ENCODE measurements at places on chromosomes 2 and 18. TPM values are rescaled to one million over a fixed set of nuclear protein-coding genes. Genes with fewer than 3 reads are reported as not detected.
A peak's percentile ranks its signal among the peaks of the same experiment; 100 is the strongest.

GRCh38 chr18:62460851-62461300 lies 61.9 kb upstream of the ZCCHC2 start:
- no peaks in the 10 kb centered on the region for H3K4me1 ChIP-seq
- H3K36me3 ChIP-seq: no peaks in the 10 kb centered on the region
- H3K4me3 ChIP-seq: no peak overlapping the region
- no peaks in the 10 kb centered on the region for H3K27me3 ChIP-seq

EPB41L3 gene
- total RNA-seq: 31.7 TPM

DNA sequence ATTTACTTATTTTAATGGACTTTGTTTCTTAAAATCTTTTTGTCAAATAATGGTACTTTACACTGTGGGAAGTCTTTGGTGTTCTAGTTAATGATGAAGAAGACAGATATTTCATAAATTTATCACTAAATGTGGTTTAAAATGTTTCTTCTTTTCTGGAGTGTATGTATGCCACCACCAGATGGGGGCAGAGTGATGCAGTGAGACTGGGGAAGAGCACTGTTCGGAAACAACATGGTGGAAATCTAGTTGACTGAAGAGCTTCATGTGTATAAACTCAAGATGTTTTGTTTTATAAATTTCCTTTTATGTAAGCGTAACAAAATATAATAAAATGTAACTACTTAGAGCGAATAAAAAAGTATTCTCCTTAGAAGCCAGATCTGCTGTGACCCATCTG lies 195.1 kb downstream of the KCNE4 start:
- H3K4me3 ChIP-seq: no peak overlapping the region
- no peaks in the 10 kb centered on the region for H3K27me3 ChIP-seq
- H3K36me3 ChIP-seq: no peaks in the 10 kb centered on the region
- no peaks in the 10 kb centered on the region for H3K4me1 ChIP-seq
- no peak for DNase-seq
- no peak overlapping the region for H3K27ac ChIP-seq

DNA sequence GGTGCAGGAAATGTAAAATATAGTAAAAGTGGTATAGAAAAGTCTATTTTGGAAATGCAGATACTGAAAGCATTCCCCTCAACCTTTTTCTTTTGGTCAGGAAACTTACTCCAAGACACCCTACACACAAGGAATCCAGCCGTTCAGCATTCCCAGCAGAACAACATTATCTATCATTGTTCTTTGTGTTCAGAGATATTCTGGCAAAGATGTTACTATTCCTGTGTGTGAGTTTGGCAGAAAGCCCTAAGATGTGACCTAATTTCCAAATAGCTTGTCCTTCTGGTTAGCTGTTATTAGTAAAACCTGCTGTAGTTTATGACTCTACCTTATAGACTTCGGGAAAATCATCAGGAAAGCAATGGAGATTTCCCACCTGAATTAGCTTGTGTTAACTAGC lies 78.1 kb upstream of the PELI1 start:
- H3K4me3 ChIP-seq: no peak overlapping the region
- H3K4me1 ChIP-seq: peaks cover 34% of the 10 kb centered on the region
- H3K36me3 ChIP-seq: no peaks in the 10 kb centered on the region
- H3K27me3 ChIP-seq: no peaks in the 10 kb centered on the region
- no peak for DNase-seq

GREB1L gene
- total RNA-seq: 13.8 TPM

GRCh38 chr2:240557808-240558207 lies at the start of gene ANKMY1:
TSS of gene ANKMY1 (minus strand) at chr2:240557988. CDS start at chr2:240557335, 653 bp downstream.
- no peaks in the 10 kb centered on the region for H3K27me3 ChIP-seq
- peak within 1 kb of the TSS; percentile 62 for H3K4me3 ChIP-seq
- H3K36me3 ChIP-seq: no peaks in the 10 kb centered on the region
- H3K27ac ChIP-seq: no peak within 1 kb of the TSS
- H3K4me1 ChIP-seq: peaks cover 34% of the 10 kb centered on the region

DNA sequence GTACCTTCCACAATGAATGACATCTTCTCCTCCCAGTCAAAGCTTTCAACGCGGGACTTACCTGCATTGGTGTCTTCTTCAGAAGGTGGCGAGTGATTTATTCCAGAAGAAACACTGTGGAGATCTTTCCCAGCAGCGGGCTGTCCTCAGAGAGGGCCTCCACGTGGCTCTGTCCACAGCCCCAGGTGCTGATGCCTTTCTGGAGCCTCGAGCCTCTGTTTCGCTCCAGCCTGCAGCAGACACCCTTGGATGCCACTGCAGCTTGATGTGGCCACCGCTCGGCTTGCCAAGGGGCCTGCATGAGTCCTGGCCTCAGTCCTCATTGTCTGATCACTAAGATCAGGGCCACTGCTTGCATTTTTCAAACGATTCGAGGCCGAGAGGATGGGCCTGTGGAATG lies 46.6 kb upstream of the GALR1 start:
- H3K27ac ChIP-seq: no peak overlapping the region
- H3K4me3 ChIP-seq: no peak overlapping the region
- DNase-seq: peak; percentile 43
- no peaks in the 10 kb centered on the region for H3K4me1 ChIP-seq
- no peaks in the 10 kb centered on the region for H3K27me3 ChIP-seq

DNAJC5G gene
- not detected for total RNA-seq

GRCh38 chr2:118903551-118904479 lies 38.2 kb upstream of the MARCO start:
- H3K4me3 ChIP-seq: no peak overlapping the region
- DNase-seq: no peak
- H3K4me1 ChIP-seq: no peaks in the 10 kb centered on the region
- H3K27ac ChIP-seq: no peak overlapping the region

PPIL3 gene
- total RNA-seq: 59.0 TPM

DNA sequence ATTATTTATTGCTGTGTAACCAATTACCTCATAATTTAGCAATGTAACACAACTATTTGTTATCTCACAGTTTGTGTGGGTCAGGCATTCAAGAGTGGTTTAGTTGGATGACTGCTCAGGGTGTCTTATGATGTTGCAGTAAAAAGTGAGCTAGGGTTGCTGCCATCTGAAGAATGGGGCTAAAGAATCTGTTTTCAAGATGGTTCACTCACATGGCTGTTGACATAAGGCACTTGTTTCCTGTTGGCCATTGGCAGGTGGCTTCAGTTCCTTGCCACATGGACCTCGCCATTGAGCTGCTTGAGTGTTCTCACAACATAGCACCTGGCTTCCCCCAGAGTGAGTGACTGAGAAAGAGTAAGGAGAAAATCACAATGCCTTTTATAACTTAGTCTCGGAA lies 123.2 kb downstream of the TMEM17 start:
- DNase-seq: no peak
- no peak overlapping the region for H3K4me3 ChIP-seq
- H3K27ac ChIP-seq: peak overlapping the region; percentile 26
- H3K36me3 ChIP-seq: no peaks in the 10 kb centered on the region

DNA sequence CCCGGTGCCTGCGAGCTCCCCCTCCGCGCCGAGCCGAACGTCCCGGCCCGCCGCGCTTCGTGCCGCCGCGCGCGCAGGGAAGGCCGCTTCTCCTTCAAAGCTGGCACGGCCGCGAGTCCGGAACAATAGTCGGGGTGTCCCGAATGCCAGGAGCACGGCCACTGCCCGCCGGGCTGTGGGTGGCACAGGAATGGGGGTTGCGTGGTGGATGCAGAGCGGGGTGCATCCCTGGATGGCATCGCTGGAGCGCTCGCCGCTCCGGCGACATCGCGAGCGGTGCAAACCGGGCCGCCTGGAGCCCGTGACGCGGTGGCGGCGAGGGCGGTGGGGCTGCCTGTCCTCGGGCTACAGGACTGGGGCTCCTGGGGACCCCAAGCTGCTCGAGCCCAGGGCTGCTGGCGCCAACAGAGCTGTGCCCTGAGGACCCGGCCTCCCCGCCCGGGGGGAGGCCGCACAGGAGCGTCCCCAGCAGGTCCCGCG lies 1.1 kb upstream of the SATB2 start:
- H3K36me3 ChIP-seq: no peaks in the 10 kb centered on the region
- H3K4me1 ChIP-seq: peaks cover 15% of the 10 kb centered on the region
- H3K4me3 ChIP-seq: peak overlapping the region; percentile 58

GRCh38 chr2:15892151-15892880 lies 48.0 kb upstream of the MYCN start:
- H3K4me3 ChIP-seq: no peak overlapping the region
- H3K4me1 ChIP-seq: peaks cover 11% of the 10 kb centered on the region
- no peaks in the 10 kb centered on the region for H3K27me3 ChIP-seq
- H3K27ac ChIP-seq: no peak overlapping the region
- H3K36me3 ChIP-seq: no peaks in the 10 kb centered on the region
- no peak for DNase-seq

DNA sequence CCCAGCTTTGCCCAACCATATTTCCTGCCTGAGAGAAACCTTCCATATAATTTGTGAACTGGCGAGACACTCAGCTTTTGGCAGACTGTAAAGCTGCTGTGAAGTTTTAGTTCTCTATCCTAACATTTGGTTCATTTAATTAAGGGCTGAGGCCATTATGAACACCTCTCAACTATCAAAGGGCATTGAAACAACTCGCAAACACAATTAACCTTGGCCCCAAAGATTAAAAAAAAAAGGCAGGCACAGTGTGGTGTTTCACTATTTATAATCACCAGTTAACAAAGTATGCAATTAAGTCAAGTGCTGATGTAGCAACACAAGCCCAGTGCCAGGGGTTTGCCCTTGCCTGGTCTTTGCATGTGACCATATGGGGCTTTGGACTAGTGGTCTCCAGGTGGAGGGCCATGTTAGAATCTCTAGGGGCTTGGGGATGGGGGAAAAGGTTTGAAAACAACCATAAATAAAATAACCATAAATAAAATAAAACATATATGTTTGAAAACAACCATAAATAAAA lies 297.6 kb upstream of the SKOR2 start:
- H3K27ac ChIP-seq: no peak overlapping the region
- H3K4me3 ChIP-seq: no peak overlapping the region
- no peaks in the 10 kb centered on the region for H3K36me3 ChIP-seq
- no peaks in the 10 kb centered on the region for H3K27me3 ChIP-seq
- no peaks in the 10 kb centered on the region for H3K4me1 ChIP-seq

DNA sequence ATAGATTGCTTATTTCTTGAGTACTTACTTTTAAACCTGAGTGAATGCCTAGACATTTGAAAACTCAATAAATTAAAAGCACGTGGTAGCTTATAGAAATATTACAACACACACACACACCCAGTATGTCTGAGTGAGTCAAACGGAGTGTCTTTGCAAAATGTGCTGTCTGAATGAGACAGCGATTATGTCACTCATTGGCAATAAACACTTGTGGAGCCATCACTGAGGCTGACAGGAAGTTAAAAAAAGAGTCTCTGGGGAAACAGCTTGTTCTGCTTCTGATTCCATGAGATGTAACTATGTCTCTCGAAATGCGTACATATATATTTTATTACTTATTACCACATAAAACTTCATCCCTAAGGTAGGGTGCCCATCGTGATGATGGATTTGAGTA lies 22.3 kb upstream of the VPS4B start:
- H3K4me1 ChIP-seq: no peaks in the 10 kb centered on the region
- H3K27me3 ChIP-seq: no peaks in the 10 kb centered on the region
- no peaks in the 10 kb centered on the region for H3K36me3 ChIP-seq
- H3K27ac ChIP-seq: no peak overlapping the region
- no peak overlapping the region for H3K4me3 ChIP-seq

- no peaks in the 10 kb centered on the region for H3K27me3 ChIP-seq
- H3K4me3 ChIP-seq: no peak overlapping the region
Measured at GRCh38 chr2:211503856-211504255, 947.5 kb downstream of the CPS1 start.

DNA sequence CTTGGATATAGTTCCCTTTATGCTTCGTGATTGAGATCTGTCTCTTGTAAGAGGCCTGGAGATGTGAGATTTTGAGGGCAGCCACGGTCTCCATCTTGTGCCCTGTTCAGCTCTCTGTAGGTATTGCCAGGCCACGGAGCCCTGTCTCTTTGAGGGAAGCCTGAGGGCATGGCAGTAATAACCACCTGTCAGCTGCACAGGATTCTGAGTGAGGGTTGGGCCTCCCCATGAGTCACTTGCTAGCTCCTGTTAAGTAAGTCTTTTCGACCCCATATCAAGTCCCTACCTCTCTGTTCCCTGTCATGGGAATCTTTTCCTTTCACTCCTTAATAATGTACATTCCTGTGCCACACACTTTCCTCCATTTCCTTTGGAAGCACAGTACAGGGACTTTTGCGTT lies 20.4 kb downstream of the LYPD6B start:
- no peak overlapping the region for H3K27ac ChIP-seq
- DNase-seq: no peak
- H3K4me1 ChIP-seq: peaks cover under 1% of the 10 kb centered on the region
- no peak overlapping the region for H3K4me3 ChIP-seq
- H3K36me3 ChIP-seq: no peaks in the 10 kb centered on the region
- H3K27me3 ChIP-seq: no peaks in the 10 kb centered on the region

DNA sequence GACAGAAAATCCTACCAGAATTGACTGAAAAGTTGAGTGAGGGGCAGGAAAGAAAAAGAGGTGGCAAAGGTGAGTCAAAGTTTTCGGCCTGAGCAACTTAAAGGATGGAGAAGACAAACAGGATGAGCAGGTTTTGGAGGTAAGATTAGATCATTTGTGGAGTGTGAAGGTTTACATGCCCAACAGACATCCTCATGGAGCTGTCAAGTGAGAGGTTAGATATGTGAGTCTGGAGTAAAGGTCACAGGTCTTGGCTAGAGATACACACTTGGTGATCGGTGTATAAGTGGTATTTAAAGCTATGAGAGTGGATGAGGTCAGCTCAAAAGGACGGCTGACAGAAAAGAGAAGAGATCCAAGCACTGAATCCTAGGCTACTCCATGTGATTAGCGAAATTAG lies 11.1 kb upstream of the MYL12A start:
- no peaks in the 10 kb centered on the region for H3K4me1 ChIP-seq

DNA sequence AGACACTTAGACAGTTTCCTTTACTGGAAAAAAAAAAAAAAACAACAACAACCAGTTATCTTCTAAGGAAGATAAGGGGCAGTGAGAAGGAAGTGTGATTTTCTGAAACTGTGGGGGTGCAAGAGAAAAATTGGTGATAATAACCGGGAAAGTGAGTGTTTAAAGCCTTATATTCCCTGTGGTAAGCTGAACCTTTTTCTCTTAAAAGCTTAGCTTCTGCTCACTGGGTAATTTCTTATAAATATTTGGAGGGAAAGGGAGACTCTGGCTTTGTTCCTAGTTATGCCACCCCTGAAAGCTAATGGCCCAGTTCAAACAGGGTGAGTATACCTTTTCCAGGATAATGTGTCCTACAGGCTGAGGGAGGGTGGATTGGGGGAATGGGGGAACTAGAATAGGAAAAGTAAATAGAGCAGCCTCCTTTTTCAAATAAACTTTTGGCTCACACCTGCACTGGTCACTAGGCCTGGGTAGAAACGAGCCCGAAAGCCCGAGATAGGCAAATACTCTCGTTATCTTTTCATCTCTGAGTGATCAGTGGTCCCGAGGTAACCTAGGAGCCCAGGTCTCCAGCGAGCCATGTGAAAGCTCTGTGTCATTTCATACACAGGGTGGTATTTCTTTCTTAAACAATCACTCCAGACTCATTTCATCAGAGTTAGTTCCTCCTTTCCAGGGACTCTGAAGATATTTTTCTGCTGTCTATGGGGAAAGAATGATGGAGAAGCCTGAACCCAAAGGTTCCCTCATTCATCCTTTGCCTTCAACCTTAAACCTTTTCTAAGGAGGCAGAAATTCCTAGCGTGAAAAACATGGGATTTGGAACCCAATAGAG lies 15.5 kb upstream of the SRBD1 start:
- no peak overlapping the region for H3K27ac ChIP-seq
- DNase-seq: no peak
- no peaks in the 10 kb centered on the region for H3K36me3 ChIP-seq

GRCh38 chr2:117057016-117057415 lies 757.5 kb upstream of the DDX18 start:
- H3K36me3 ChIP-seq: no peaks in the 10 kb centered on the region
- peak; percentile 32 for DNase-seq
- H3K27me3 ChIP-seq: no peaks in the 10 kb centered on the region
- H3K4me1 ChIP-seq: peaks cover 4% of the 10 kb centered on the region
- no peak overlapping the region for H3K4me3 ChIP-seq

MEP1B gene
- total RNA-seq: 0.36 TPM

All from hepatocyte (in vitro differentiated cells).